ENCODE measurements at places on chromosomes 2 and 18. TPM values are rescaled to one million over a fixed set of nuclear protein-coding genes. Genes with fewer than 3 reads are reported as not detected.

Gene TTC39C
- 25.6 TPM for total RNA-seq

Gene TMEM200C
- not detected for total RNA-seq

Gene UBXN2A
- total RNA-seq: 9.6 TPM

Gene CYBRD1
- 100 TPM for total RNA-seq

Gene ZFP36L2
- 16.2 TPM for total RNA-seq

Gene ABCB11
- not detected for total RNA-seq

Gene ALKAL2
- not detected for total RNA-seq

Gene PRKAG3
- total RNA-seq: not detected

Gene HOXD12
- total RNA-seq: not detected
